ENCODE measurements at places on chromosomes 1 and 21. TPM values are rescaled to one million over a fixed set of nuclear protein-coding genes. Genes with fewer than 3 reads are reported as not detected.

The ARMH1 gene
- not detected for total RNA-seq

The SFN gene
- 0.19 TPM for total RNA-seq

- no peaks in the 10 kb centered on the region for H3K4me1 ChIP-seq
- no peaks in the 10 kb centered on the region for H3K36me3 ChIP-seq
- H3K27me3 ChIP-seq, result no peaks in the 10 kb centered on the region
- no peak for DNase-seq
These were observed 38.3 kb downstream of the DNM3 start for GRCh38 chr1:171879556-171879955.

GRCh38 chr1:6108937-6109614 lies 63.4 kb downstream of the KCNAB2 start:
- peaks cover 29% of the 10 kb centered on the region for H3K27me3 ChIP-seq
- no peak overlapping the region for H3K4me3 ChIP-seq
- no peaks in the 10 kb centered on the region for H3K4me1 ChIP-seq
- H3K36me3 ChIP-seq, result no peaks in the 10 kb centered on the region

The TTC39A gene
- total RNA-seq, result 0.22 TPM

The GBP7 gene
- not detected for total RNA-seq

DNA sequence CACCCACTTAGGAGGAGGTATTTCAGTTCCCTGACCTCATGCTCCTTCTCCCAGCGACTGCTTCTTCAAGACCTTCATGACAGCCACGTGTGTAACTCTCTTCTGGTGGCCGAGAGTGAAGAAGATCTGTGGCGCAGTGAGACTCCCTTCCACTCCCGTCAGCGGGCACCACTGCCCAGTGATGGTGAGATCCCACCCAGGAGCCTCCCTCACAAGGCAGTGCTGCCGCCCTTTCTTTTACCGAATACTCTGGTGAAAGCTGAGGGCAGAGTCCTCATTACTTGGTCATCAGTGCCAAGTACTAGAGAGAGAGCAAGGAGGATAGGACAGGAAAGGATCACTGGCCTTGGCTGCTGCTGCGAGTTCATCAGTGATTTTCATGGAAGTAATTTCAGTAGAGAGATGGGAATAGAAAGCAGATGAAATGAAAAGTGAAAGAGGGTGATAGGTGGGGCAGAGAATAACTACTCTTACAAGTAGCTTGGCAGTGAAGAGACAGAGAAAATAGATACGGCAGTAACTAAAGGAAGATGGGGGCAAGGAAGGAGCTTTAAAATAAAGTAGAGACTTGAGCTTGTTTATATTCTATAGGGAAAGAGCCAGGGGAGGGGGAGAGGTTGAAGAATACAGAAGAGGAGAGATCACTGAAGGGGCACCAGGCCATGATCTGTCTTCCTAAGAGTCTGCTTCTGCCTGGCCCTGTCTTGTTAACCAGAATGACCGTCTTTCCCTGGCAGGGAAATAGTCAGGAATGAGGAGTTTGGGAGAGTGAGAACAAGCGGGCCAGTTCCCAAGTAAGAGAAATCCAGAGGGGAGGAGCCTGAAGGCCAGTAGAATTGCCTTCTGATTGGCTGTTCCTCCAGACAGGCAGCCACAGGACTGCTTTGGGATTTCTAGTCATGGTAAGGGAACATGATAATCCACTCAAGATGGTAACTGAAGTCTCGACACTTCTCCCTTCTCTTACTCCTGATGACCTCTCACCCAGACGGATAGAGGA lies 18.3 kb downstream of the HYI start:
- H3K27ac ChIP-seq, result peak overlapping the region; percentile 29
- H3K4me3 ChIP-seq, result no peak overlapping the region
- peaks cover 16% of the 10 kb centered on the region for H3K4me1 ChIP-seq

- peak overlapping the region; percentile 36 for H3K27ac ChIP-seq
- no peak overlapping the region for H3K4me3 ChIP-seq
- H3K4me1 ChIP-seq, result peaks cover 22% of the 10 kb centered on the region
- no peak for DNase-seq
- H3K27me3 ChIP-seq, result peaks cover 2% of the 10 kb centered on the region
These were observed 94.3 kb downstream of the ITSN1 start for GRCh38 chr21:33736569-33736968.

- H3K27ac ChIP-seq, result no peak overlapping the region
- no peak for DNase-seq
- no peak overlapping the region for H3K4me3 ChIP-seq
- no peaks in the 10 kb centered on the region for H3K4me1 ChIP-seq
- peaks cover 1% of the 10 kb centered on the region for H3K27me3 ChIP-seq
- H3K36me3 ChIP-seq, result no peaks in the 10 kb centered on the region
These were observed 29.9 kb downstream of the ACTN2 start for GRCh38 chr1:236716160-236716559.

The LCE3D gene
- not detected for total RNA-seq

The CHD5 gene
- 0.13 TPM for total RNA-seq

GRCh38 chr21:23968722-23969647 lies 1638.3 kb downstream of the MRPL39 start:
- H3K4me3 ChIP-seq, result no peak overlapping the region
- H3K27me3 ChIP-seq, result no peaks in the 10 kb centered on the region
- no peak for DNase-seq
- no peak overlapping the region for H3K27ac ChIP-seq
- peaks cover 4% of the 10 kb centered on the region for H3K36me3 ChIP-seq

The CLDN17 gene
- not detected for total RNA-seq

DNA sequence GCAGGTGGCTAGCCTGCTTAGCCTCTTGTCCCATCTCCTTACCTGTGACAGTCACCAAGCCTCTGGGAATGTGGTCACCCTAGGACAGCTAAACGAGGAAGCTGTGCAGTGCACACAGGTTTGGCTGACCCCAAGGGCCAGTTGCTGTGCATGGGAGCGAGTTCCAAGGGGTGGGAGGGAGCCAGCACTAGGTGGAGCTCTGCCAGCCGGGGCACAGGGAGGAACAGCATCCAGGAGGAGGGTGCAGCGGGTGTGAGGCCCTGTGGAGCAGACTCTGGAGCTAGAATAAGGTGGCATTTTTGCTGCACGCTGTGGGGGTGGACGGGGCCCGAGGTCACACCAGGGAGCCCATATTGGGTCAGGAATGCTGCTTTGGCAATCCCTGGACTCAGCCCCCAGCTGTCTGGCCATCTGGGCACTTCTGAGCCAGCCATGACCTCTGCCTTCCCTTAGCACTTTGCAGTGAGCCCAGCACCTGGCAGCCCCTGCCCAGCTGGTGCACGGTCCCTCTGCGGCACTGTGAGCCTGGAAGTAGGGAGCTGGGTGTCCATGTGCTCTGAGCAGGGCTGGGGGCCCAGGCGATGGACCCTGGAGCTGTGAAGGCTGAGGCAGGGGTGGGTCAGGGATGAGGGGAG lies 8.7 kb downstream of the PDXK start:
- no peak for DNase-seq
- H3K27me3 ChIP-seq, result no peaks in the 10 kb centered on the region
- H3K4me1 ChIP-seq, result peaks cover 55% of the 10 kb centered on the region

DNA sequence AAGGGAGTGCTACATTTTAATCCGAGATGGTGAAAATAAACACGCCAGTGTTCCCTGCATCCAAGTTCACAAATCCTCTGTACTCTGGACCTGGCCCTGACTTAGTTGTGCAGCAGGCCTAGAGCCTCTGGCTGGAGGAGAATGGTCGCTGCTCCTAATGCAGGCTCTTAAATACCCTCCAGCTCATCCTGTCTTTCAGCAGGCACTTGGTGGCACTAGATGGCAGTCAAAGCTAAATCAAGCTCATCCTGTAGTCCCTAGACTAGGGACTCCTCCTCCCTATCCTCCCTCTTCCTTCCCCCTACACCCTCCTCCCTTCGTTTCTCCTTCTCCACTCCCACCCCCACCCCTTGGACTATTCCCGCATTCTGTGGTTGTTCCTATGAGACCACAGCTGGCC lies 41.6 kb upstream of the MTR start:
- H3K4me1 ChIP-seq, result no peaks in the 10 kb centered on the region
- peak; percentile 43 for DNase-seq
- no peak overlapping the region for H3K27ac ChIP-seq

The AGMAT gene
- total RNA-seq, result not detected

The CLDN8 gene
- total RNA-seq, result not detected

Data from HFFc6 (cell line).